ENCODE measurements at places on chromosomes 16 and 17. TPM values are rescaled to one million over a fixed set of nuclear protein-coding genes. Genes with fewer than 3 reads are reported as not detected.

TNK1 gene
- total RNA-seq = 0.34 TPM

HAPSTR1 gene
- total RNA-seq = 143 TPM

- no peak for DNase-seq
- no peaks in the 10 kb centered on the region for H3K36me3 ChIP-seq
- no peak overlapping the region for H3K27ac ChIP-seq
- H3K4me1 ChIP-seq = peaks cover 3% of the 10 kb centered on the region
- no peak overlapping the region for H3K4me3 ChIP-seq
These were observed 34.0 kb downstream of the HS3ST3B1 start for GRCh38 chr17:14334919-14335318.

DNA sequence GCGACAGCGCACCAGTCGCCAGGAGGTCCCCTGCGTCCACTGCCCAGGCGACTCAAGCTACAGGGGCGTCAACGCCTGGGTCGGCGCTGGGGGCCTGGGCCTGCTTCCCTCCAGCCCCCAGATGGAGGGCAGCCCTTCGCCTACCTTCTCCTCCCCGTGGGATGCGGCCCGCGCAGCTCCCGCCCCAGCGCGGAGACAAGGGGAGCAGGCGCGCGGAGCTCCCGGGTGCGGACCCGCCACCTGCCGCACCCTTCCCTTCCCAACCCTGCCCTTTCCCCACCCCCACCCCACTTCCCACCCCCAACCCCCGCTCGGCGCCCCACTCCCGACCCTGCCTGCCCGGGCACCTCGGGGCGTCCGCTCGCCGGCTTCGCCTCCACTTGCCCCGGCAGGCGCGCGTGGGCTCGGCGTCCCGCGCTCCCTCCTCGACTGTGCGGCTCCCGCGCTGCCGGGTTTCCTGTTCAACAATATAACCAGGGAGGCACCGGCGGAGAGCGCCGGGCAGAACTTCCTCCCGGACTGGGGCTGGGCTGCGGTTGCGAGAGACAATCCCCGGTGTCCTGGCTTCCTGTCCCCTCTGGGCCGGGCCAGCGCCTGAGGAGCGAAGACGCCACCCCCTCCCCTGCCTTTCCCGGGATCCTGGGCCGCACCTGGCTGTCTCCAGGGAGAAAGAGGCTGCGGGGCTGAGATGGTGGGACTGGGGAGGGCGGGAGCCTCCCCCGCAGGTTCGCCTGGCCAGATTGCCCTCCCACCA, at the start of gene ARHGAP27:
Gene ARHGAP27, minus strand, starts transcription at position 466 of the 754 bp plus-strand sequence. CDS start 2,591 bp downstream, outside the sequence.
- H3K27ac ChIP-seq = no peak within 1 kb of the TSS
- no peak for DNase-seq
- peak within 1 kb of the TSS; percentile 68 for H3K4me3 ChIP-seq
- no peaks in the 10 kb centered on the region for H3K36me3 ChIP-seq

Measured in glutamatergic neuron (in vitro differentiated cells).